T1000 (cell line): ENCODE measurements at places on chromosomes 1 and 21.

DNA sequence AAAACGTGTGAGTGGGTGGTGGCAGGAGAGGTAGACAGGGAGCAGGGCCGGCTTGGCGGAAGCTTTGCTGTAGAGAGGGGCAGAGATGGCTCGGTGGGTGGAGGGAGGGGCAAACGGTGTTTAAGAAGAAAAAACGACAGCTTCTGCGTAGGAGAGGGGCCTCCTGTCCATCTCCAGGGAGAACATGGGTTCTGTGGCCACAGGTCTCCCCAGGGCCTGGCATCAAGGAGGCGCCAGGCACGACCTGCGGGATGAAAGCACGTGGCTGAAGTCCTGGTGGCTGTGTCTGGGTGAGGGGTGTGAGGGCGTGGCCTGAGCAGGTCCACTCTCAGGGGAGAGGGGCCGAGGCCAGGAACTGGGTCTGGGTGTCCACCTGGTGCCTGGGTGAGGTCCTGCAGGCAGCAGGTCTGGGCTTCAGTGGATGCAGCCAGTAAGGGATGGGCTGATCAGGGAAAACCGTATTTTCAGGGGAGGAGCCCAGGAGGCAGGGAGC lies 940 bp upstream of the PRKCZ start:
- no peak for DNase-seq

GRCh38 chr1:155507945-155508344 lies 54.7 kb downstream of the ASH1L start:
- DNase-seq = no peak

- no peak for DNase-seq
Measured at GRCh38 chr1:192566657-192567056, 8.9 kb upstream of the RGS1 start.

DNA sequence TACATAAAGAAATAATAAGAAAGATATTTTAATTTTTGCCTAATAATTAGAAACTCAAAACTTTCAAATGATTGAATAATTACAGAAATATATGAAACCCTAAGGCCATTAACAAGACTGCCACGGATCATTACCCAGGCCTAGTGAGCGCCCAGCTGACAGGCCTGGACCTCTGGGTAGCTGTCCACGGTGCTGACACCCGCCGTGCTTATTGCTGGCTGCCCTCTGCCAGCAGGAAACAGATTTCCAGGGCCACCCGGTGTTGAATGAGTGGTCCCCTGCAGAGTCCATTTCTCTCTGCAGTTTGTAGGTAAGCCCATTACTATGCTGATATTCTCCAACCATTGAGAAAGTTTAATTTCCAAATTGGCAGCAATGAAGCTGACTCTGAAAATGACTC lies 254.4 kb upstream of the GJB5 start:
- peak; percentile 21 for DNase-seq

- DNase-seq = no peak
Measured at GRCh38 chr1:21330544-21330943, 40.3 kb upstream of the ECE1 start.

- DNase-seq = no peak
Measured at GRCh38 chr1:209443361-209443931, 140.1 kb upstream of the CAMK1G start.

DNA sequence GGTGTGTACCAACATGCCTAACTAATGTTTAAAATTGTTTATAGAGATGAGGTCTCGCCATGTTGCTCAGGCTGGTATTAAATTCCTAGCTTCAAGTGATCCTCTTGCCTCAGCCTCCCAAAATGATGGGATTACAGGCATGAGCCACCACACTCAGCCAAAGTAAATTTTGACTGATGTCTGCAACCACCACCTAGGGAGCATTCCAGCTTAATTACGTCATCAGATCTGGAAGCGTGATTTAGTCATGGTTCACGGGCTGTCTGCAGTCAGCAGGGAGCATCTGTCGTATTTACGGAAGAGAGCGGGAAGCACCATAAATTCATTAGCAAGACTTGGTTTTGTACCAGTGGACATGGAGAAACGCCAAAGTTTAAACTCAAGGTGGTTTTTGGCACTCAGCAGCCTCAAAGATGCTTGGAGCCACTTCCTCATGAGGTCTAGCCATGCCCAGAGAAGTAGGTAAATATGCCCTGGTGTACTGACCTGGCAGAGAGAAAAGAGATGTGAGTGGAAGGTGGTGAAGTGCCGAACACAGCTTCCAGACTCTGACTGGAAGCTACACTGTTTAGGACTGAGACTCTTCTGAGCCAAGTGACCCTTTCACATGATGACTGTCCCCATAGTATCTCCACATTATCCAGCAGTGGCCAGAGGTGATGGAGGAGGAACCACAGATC lies 60.8 kb upstream of the SLC35F3 start:
- no peak for DNase-seq

- no peak for DNase-seq
Measured at GRCh38 chr1:213095467-213095866, 44.4 kb downstream of the RPS6KC1 start.

DNA sequence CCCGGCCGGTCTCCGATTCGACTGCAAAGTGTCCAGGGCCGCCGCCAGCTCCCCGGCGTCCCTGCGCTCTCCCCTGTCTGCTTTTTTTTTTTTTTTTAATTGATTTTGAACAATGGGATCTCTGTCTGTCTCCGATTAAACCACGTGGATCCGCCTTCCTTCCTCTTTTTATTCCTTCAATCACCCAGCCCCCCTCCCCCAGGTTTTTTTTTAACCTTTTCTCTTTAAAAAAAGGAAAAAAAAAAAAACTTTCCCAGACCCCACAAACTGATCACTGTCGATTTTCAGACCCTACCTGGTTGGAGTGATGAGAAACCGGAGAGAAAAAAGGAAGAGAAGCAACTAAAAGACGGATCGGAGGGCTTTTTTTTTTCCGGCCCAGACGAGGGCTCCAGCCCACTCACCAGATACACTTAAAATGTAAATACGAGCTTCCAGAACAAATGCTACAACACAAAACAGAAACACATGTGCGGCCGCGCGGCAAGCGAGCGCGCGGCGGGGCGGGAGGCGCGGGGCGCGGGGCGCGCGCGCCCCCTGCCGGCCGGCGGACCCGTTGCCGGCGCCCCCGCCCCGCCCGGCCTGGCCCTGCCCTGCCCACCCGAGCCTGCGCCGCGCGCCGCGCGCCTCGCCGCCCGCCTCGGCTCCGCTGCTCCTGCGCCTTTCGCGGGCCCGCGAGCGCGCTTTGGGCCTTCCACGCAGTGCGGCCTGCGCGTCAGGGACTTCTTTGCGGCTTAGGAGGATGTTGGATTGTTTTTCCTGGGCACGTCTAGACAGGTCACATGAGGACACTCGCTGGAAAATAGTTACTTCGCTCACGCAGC lies at the start of gene RCC2:
Gene RCC2, minus strand, starts transcription at position 428 of the 824 bp plus-strand sequence. CDS start 1,163 bp downstream, outside the sequence.
- peak; percentile 66 for DNase-seq

DNA sequence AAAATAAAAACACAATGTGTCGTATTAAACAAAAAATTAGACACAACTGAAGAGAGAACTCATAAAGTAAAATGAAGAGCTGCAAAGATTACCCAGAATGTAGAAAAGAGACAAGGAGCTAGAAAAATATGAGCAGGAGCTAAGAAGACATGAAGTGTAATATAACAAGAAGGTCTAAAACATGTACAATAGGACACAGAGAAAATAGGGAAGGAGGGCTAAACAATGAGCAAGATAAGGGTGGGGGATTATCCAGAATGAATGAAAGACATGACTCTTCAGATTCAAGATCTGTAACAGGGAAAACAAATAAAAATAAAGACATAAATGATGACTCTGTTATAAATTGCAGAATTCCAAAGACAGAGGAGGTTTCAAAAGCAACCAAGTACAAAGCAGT lies 38.3 kb downstream of the PRDM15 start:
- DNase-seq = no peak

- peak; percentile 54 for DNase-seq
Measured at GRCh38 chr1:19398309-19398760, 86.2 kb downstream of the SLC66A1 start.

DNA sequence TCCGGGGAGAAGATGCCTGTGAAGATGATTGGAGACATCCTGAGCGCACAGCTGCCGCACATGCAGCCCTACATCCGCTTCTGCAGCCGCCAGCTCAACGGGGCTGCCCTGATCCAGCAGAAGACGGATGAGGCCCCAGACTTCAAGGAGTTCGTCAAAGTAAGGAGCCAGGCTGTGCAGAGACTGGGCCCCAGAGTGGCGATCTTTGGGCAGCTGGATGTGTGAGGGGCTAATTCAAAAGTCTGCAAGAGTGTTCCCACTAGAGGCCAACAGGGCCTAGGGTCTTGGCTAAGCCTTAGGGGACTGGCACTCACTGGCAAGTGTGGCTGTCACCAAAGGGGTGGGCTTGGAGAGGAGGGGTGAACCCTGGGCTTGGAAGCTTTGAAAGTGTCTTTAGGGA lies 50.4 kb downstream of the ATP5PO start:
- no peak for DNase-seq

- no peak for DNase-seq
Measured at GRCh38 chr1:37090671-37091070, 56.4 kb upstream of the GRIK3 start.

DNA sequence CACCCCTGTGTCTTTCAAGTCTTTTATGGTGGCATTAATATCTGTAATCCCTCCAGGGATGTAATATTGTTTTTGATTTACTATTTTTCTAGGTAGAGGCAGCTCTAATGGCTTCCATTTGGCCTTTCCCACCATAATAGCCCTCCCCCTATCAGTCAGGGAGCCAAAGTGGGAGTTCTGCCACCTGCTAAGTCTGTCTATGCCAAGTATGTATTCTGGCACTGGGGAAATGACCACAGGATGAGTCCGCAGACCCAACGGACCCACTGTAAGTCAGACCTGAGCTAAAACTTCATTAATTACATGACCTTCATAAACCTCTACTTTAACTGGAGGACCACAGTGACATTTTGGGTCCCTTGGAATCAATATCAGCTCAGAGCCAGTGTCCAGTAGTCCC lies 77.1 kb downstream of the GBP6 start:
- no peak for DNase-seq

- no peak for DNase-seq
Measured at GRCh38 chr1:41093826-41094225, 72.3 kb upstream of the SLFNL1 start.

- no peak for DNase-seq
Measured at GRCh38 chr1:81221564-81221963, 579.2 kb upstream of the ADGRL2 start.

GRCh38 chr1:187465441-187465840 lies 636.7 kb downstream of the PLA2G4A start:
- no peak for DNase-seq

GRCh38 chr1:3891329-3891865 lies 8.7 kb downstream of the C1orf174 start:
- no peak for DNase-seq

DNA sequence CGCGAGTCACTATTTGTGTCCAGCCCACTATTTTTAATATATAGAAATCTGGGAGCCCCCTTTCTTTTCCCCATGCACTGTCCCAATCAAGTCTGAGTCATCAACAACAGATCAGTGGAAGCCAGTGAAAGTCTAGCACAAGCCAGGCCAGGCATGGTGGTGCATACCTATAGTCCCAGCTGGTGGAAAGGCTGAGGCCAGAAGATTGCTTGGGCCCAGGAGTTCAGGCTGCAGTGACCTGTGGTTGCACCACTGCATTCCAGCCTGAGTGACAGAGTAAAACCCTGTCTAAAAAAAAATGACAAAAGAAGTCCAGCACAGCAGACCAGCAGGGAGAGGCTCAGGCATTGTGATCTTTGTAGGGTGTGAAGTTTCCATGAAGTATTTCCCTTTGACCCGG lies 9.0 kb upstream of the RPL5 start:
- DNase-seq = no peak

DNA sequence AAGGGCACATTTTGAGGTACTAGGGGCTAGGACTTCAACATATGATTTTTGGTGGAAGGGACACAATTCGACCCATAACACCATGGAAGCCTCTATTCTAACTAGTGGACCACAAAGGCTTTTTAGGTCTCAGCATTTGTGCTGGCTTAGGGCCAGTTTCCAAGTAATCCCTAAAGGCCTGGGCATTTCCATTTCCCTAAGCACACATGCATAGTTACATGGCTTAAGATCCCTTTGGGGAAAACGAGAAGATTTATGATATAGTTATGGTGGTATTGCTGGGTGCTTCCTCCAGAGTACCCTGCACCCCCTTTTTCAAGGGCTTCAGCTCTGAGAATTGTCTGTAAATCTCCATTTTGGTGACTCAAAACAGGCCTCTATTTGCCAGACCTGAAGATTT lies 28.2 kb upstream of the TMEM54 start:
- DNase-seq = no peak

DNA sequence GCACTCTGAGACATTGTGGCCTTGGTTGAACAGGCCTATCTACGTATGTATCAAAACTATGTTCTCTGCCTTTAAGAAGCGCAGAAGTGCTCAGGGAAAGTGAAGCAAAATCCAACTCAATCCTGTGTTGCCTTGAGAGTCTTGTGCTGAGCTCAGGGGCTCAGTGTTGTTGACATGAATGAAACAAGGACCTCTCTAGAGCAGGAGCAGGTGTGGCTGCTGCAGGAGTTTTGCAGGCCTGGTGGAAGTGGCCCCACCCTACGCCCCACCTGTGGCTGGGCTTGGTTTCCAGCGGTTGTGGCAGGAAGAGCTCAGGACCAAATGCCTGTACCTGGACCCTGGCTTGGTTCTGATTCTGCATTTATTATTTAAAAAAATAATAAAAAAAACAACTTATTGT lies 20.9 kb downstream of the CA6 start:
- no peak for DNase-seq

- DNase-seq = no peak
Measured at GRCh38 chr1:64497088-64497883, 27.4 kb downstream of the CACHD1 start.

DNA sequence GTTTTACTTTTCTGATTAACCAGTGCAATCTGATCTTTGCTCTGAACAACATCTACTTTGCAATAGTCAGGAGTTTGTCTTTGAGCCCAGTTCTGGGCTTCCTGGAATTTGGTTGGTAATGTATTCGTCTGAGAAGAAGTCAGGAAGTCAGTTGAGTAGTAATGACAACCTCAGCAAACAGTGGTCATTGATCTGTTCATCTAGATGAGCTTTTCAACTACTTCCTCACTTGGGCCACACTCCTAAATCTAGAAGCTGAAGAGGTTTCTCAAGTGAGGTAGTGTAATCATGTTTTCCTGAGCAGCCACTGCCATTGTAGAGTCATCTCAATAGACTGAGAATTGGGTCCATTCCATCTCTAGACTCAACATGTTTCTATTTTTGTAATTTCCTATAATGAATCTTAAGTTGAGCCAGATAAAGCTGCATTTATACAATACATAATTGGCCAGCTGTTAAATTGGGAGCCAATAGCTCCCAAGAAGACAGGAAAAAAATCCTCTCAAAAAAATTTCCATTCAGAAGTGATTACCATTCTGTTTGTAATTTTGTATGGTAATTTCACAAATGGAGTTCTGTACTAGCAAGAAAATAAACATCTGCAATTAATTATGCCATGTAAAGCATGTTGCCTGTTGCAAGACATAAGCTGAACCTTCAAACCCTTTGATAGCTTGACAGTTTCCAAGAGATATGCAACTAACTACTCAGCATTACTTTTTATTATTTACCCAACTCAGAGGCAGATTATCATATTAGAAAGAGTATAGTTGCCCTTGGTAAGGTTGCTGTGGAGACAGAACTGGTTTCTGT lies 49.6 kb downstream of the WDR64 start:
- DNase-seq = no peak

DNA sequence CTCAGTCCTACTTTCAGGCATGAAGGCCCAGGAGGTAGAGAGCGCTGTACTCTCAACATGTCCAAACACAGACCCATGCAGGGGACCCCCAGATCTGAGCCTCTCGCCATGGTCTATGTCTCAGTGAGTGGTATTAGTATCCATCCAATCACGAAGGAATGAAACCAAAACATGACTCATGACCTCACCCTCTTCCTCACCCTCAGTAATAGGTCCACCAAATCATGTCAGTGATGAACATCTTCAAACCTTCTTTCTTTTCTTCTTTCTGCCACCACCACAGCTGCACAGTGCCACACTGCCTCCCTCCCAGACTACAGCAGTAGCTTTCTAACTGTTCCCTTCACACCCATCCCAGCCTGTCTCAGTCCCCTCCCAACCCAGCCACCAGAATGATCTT lies 16.8 kb downstream of the C1orf116 start:
- no peak for DNase-seq
